Prostate gland (tissue), 2 donors: ENCODE measurements at places on chromosomes 7 and 10.

DNA sequence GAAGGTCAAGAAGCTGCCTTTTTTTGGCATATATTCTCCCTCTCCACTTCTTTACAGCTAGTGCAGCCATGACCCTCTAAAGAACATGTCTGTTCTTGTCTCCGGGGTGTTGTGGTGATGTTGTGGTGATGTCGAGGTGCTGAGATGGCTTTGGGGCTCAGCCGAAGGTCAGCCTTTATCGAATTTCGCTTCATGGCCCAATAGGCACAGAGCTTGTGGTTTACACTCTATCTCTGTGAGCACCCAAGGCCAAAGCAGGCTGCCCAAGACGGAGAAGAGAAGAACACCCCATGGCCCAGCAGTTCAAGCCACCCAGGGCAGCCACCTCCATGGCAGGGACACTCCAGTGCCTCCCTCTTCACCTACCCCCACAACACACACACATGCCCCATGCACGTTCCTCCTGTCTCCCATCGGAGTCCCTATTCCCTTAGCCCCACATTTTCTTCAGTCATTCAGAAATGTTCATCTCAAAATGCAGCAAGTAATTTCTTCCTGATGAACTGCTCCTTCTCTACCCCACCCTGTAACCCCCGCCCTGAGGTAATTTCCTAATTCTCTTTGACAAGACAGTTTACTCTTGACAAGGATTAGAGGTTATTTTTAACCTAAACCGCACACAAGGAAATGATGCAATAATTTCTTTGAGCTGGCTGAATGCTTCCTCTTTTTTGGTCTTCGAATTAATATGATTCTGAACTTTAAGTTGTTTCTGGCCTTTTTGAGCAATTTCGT, 18.6 kb upstream of the ADRB1 start:
- no peak for DNase-seq

DNA sequence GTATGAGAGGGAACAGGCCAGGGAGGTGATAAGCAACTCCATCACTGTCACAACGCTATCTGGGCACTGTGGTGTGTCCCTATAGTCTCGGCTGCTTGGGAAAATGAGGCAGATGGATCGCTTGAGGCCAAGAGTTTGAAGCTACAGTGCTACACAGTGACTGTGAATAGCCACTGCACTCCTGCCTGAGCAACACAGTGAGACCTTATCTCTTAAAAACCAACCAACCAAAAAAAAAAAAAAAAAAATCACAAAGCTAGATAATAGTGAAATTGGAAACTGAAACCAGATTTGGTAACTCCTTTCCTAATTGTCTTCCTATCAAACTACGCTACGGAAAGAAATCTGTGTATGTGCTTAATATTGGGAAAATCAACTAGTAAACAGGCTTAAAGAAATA, 14.1 kb downstream of the MICU1 start:
- no peak for DNase-seq

- no peak for DNase-seq
Measured at GRCh38 chr10:4131407-4132215, 346.6 kb upstream of the KLF6 start.

- no peak for DNase-seq
Measured at GRCh38 chr7:125847055-125847454, 917.4 kb upstream of the POT1 start.

GRCh38 chr10:85280014-85280413, 951.6 kb downstream of the CCSER2 start:
- DNase-seq, result no peak

DNA sequence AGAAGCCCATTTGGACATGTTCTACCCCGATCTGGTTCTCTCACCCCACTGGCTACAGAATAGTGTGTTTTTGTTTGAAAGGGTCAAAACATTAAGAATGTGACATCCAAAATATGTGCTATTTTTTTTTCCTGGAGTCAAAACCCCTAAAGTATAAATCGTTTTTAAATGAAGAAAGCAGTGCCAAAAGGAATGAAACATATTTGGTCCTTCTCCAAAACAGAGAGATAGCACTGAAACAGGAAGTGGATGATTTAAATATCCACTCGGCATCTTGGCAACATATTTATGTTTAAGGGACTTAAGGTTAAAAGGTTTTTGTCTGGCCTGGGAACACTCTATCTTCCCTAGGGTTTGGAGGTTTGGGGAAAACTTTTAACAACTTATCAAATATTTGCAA, 32.3 kb downstream of the CALD1 start:
- no peak for DNase-seq

- no peak for DNase-seq
Measured at GRCh38 chr10:62277971-62278370, 9.3 kb upstream of the RTKN2 start.

- DNase-seq, result no peak
Measured at GRCh38 chr10:72029414-72029813, 58.9 kb downstream of the SPOCK2 start.

DNA sequence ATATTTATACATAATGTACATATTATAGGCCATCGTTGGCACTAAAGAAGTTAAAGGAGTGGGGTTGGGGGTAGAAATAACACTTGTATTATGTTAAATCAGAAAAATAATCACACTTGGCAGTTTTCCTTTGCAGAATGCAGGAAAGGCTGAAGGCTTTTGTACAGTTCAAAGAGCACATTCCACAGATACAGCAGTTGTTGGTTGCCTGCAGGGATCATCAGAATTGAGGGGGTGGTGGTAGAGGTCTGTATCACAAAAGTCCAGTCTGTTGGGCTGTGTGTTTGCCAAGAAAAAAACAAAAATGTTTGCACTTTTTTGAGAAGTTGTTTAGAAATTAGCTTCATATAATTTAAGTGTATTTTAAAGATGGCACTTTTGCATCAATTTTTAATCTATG, 231.8 kb upstream of the FOXP2 start:
- DNase-seq, result no peak

DNA sequence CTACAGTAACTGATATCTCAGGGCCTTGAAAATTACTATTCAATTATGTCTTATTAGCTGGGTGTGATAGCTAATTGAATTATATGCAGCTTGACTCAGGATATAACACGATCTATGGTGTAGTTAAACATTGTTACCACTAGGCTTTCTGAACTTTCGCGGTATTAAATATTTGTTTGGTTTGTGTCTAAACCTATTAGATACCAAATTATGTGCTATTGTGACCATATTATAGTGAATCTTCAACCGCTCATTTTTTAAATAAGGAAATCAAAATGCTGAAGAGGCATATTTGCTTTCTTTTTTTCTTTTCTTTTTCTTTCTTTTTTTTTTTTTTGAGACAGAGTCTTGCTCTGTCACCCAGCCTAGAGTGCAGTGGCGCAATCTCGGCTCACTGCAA, 99.3 kb upstream of the RSU1 start:
- no peak for DNase-seq
